ENCODE measurements at places on chromosomes 5 and 9. TPM values are rescaled to one million over a fixed set of nuclear protein-coding genes. Genes with fewer than 3 reads are reported as not detected.

GRCh38 chr9:128643519-128644300 is 12.9 kb downstream of the DYNC2I2 start:
- DNase-seq = no peak
- H3K27ac ChIP-seq = no peak overlapping the region
- no peak overlapping the region for H3K4me3 ChIP-seq
- H3K4me1 ChIP-seq = no peaks in the 10 kb centered on the region

DNA sequence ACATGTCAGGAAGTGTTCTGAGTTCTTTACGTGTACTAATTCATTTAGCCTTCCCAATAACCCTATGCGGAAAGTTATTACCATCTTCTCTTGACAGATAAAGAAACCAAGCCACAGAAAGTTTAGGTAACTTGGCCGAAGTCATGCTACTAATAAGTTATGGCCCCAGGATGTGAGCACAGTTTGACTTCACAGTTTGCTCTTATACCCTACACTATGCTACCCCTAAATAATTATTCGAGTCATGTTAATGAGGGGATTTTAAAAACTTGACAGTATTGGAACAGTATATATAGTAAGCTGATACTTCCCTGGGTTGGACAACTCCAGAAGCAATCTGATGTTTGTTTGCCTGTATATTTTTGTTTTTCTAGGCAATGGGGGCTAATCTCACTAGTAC is 29.4 kb upstream of the PDCD1LG2 start:
- no peaks in the 10 kb centered on the region for H3K36me3 ChIP-seq
- no peak for DNase-seq
- no peaks in the 10 kb centered on the region for H3K27me3 ChIP-seq
- no peak overlapping the region for H3K4me3 ChIP-seq
- no peaks in the 10 kb centered on the region for H3K4me1 ChIP-seq
- no peak overlapping the region for H3K27ac ChIP-seq

DNA sequence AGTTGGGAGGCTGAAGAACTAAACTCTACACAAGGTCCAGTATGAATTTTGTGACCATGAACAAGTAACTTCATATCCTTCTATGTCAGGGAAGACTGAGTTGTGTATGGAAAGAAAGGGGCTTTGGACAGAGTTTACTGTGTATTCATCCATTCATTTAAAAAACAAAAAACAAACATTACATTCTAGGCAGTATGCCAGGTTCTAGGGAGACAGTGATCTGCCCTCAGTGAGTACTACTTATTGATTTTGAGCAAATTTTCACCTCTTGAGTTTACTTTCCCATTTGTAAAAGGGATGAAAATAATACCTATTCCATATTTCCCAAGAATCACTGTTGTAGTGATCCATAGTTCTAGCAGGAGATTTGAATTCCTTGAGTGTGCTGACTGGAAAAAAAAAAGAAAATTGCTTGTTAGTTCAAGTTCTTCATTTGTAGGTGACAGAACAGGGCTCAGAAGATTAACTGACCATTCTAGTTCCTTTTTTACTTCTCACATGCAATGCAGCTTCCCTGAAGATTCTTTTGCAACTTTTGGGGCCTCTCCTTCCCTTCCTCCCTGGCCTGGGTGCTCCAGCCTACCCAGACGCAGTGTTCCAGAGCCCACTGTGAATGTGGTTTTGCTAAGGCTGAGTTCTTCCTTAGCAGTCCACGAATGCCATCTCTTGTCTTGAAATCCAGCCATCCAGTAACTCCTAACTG is 2.6 kb upstream of the GAPVD1 start:
- H3K27ac ChIP-seq = no peak overlapping the region
- H3K36me3 ChIP-seq = no peaks in the 10 kb centered on the region
- H3K4me3 ChIP-seq = no peak overlapping the region
- no peaks in the 10 kb centered on the region for H3K27me3 ChIP-seq
- no peak for DNase-seq

- peaks cover 4% of the 10 kb centered on the region for H3K27me3 ChIP-seq
- no peak overlapping the region for H3K4me3 ChIP-seq
- no peak for DNase-seq
- no peaks in the 10 kb centered on the region for H3K36me3 ChIP-seq
Measured at GRCh38 chr9:126955811-126956210, 41.2 kb downstream of the RALGPS1 start.

- H3K4me3 ChIP-seq = no peak overlapping the region
- no peaks in the 10 kb centered on the region for H3K27me3 ChIP-seq
- no peak for DNase-seq
- H3K36me3 ChIP-seq = no peaks in the 10 kb centered on the region
- H3K27ac ChIP-seq = no peak overlapping the region
Measured at GRCh38 chr5:75824323-75824722, 107.1 kb upstream of the POC5 start.

DNA sequence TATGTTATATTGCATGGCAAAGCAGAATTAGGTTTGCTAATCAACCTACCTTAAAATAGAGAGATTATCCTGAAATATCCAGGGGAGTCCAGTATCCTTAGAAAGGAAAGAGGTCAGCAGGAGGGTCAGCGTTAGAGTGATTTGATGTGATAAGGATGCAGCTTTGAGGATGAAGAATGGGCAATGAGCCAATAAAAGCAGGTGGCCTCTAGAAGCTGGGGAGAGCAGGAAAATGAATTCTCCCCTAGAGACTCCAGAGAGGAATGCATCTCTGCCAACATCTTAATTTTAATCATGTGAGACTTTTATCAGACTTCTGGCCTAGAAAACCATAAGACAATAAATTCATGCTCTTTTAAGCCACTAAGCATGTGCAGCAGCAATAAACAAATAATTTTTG is 65.7 kb upstream of the SYK start:
- H3K27me3 ChIP-seq = no peaks in the 10 kb centered on the region
- no peak for DNase-seq
- no peak overlapping the region for H3K27ac ChIP-seq
- H3K4me1 ChIP-seq = no peaks in the 10 kb centered on the region
- H3K4me3 ChIP-seq = no peak overlapping the region

GRCh38 chr5:145681686-145682085 is 153.5 kb downstream of the PRELID2 start:
- H3K27ac ChIP-seq = no peak overlapping the region
- no peak overlapping the region for H3K4me3 ChIP-seq
- no peaks in the 10 kb centered on the region for H3K4me1 ChIP-seq
- no peaks in the 10 kb centered on the region for H3K36me3 ChIP-seq
- no peaks in the 10 kb centered on the region for H3K27me3 ChIP-seq

- H3K27ac ChIP-seq = no peak overlapping the region
- no peak overlapping the region for H3K4me3 ChIP-seq
- no peaks in the 10 kb centered on the region for H3K4me1 ChIP-seq
- no peaks in the 10 kb centered on the region for H3K27me3 ChIP-seq
- DNase-seq = no peak
- no peaks in the 10 kb centered on the region for H3K36me3 ChIP-seq
Measured at GRCh38 chr9:24007185-24007584, 181.1 kb upstream of the ELAVL2 start.

DNA sequence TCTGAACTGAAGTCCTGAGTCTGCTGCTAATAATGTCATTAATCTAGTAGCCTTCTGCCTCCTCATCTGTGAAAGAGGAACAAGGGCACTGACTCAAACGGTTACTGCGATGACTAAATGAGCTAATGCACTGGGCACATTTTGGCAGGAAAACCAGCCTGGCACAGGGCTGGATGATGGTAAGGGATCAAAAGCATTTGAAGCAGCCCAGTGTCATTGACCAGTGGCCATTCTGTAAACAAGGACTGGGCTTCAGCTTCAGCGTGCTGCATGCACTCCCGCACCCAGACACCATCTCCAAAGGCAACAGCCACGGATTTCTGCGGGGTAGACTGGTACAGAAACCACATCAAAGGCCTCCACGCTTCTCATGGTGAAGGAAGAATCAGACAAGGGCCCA is 8.0 kb downstream of the GCNT4 start:
- no peak overlapping the region for H3K27ac ChIP-seq
- no peak overlapping the region for H3K4me3 ChIP-seq
- peaks cover 4% of the 10 kb centered on the region for H3K4me1 ChIP-seq

DNA sequence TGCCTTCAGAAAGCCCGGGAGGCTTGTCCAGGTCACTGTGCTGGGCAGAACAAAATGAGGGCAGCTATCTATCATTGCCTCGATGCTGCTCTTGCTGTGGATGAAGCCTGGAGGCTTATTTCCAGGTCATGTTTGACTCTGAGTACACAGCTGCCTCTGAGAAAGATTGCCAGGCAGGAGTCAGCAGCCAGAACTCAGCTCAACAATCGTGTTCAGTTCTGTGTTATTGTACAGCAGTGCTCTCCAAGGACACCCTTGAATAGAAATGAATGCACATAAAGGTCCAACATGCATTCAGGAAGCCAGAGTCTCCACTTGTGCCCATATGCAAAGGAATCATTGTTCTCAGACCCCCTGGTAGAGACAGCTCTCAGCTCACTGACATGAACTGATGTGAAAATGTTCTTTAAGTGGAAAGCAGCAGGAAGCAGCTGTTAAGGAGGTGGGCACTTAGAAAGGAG is 61.7 kb upstream of the ZFR start:
- H3K27me3 ChIP-seq = peaks cover 3% of the 10 kb centered on the region
- no peak overlapping the region for H3K27ac ChIP-seq
- H3K4me1 ChIP-seq = peaks cover 44% of the 10 kb centered on the region
- no peak for DNase-seq
- no peak overlapping the region for H3K4me3 ChIP-seq

GRCh38 chr9:93010704-93011103 is 47.8 kb upstream of the SUSD3 start:
- H3K36me3 ChIP-seq = no peaks in the 10 kb centered on the region
- H3K27me3 ChIP-seq = no peaks in the 10 kb centered on the region
- H3K4me1 ChIP-seq = no peaks in the 10 kb centered on the region
- no peak for DNase-seq
- H3K27ac ChIP-seq = no peak overlapping the region

SLC6A18 gene
- not detected for total RNA-seq

SAXO1 gene
- 0.10 TPM for total RNA-seq

ARL14EPL gene
- total RNA-seq = not detected

CBY3 gene
- not detected for total RNA-seq

PRELID1 gene
- 178 TPM for total RNA-seq

PLPP6 gene
- total RNA-seq = 7.5 TPM

CDHR2 gene
- total RNA-seq = 0.50 TPM

SLC4A9 gene
- not detected for total RNA-seq

GNA14 gene
- total RNA-seq = 1.0 TPM

GRXCR2 gene
- not detected for total RNA-seq

FOXD4L4 gene
- total RNA-seq = not detected

F2RL2 gene
- 26.0 TPM for total RNA-seq

Measured in astrocyte (in vitro differentiated cells and primary cell).